KBM-7 (cell line): ENCODE measurements at places on chromosomes 3 and 15.

DNA sequence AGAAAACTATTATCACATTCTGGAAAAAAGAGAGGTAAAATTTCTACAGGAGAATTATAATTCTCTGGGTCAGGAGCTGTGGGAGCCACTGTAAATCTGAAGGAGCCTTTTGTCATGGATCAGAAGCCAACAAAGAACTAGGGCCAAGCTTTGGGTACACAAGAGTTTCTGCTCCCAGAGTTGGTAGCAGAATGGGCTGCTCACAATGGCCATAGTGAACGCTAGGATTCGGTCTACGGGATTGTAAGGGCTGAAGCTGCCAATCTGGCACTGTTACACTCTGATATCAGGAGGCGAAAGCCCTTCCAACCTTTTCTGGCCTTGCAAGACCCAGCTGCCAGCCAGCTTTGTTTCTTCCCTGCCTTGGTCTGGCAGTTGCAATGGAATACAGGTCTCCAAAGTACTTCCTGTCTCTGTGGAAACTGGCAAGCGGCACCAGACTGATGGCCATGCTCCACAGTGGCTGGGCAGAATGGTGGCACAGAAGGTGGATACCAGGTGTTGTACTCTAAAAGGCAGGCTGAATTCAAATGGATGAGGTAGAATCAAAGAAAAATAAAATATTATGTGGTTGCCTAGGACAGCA is 831.7 kb downstream of the CADM2 start:
- DNase-seq: no peak

DNA sequence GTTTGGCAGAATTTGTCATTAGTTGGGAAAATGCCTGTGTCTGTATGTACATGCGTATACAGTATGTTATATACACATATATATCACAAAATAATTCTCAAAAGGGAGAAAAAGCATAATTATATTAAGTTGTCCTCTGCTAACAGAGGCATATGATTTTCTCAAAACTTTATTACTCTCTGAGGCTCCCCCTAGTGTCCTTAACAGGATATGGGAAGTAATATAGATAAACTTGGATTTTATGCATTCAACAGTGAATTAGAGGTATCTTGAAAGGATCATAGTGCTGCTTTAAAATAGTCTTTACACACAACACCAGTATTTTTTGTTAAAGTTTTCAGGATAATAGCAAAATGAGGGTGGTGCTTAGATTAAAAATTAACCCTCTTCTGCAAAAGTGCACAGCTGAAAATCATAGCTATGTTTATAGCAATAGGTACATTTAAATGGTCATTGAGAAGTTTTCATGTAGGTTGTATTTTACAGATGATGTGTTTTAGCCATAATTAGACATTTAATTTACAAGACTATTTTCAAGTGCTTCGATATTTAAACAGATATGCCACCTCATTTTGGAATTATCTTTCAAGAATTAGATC is 454.0 kb upstream of the ROBO2 start:
- DNase-seq: peak; percentile 18

- no peak for DNase-seq
These were observed 1.9 kb downstream of the SPTBN5 start for GRCh38 chr15:41891946-41892345.

DNA sequence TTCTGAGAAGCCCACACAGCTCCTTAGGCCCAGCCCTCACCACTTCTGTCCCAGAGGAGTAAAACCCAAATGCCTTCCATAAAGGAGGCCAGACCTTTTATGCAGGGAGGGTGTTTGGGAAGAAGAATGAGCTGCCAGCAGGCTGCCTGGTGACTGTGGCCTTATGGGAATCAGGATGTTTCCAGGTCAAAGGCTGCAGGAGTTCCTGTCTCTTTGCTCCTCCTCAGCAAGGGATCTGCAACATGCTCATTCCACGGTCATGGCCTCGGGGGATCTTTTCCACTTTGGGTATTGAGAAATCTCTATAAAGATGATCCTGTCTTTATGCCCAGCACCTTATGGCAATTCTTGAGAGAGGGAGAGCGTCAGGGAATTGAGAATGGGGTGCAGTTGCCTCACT is 25.2 kb upstream of the MAGEF1 start:
- no peak for DNase-seq

DNA sequence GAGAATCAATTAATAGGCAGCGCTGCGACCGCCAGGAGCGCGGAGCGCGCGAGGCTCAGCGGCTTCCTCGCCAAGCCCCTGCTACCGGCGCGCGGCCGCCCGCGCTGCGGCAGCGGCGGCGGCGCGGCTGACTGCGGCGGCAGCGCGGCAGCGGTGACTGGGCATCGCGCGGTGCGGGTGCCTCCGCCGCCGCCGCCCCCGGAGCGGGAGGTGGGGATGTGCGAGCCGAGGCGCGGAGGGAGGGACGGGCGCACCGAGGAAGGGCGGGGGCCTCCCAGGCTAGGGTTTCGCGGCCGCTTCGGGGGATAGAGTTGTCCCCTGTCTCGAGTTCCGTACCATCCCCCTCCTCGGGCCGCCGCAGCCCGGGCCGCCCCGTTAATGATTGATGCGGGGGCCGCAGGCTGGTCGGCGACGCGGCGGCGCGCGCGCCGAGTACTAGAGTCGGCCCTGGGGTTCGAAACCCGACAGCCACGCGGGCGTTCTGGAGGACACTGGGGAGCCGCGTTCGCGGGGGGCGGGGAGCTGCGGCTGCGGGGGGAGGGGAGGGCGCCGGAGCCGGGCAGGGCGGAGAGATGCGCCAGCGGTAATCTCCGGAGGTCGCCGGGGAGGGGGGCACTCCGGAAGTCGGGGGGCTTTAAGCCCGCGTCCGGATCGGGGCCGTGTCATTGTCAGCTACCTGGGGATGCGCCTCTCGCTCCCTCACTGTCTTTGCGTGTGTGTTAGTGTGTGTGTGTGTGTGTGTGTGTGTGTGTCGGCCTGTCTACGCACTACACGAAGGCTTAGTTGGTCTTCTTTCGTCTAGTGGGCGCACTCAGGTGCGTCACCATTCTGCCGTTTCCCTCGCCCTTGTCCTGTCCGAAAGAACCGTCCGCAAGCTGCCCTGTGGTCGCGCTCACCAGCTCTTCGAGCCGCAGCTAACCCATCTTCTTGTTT is at the start of gene PAQR9:
TSS of gene PAQR9 (minus strand) at position 159 of the 933 bp plus-strand sequence. CDS start 338 bp downstream, outside the sequence.
- peak; percentile 45 for DNase-seq

DNA sequence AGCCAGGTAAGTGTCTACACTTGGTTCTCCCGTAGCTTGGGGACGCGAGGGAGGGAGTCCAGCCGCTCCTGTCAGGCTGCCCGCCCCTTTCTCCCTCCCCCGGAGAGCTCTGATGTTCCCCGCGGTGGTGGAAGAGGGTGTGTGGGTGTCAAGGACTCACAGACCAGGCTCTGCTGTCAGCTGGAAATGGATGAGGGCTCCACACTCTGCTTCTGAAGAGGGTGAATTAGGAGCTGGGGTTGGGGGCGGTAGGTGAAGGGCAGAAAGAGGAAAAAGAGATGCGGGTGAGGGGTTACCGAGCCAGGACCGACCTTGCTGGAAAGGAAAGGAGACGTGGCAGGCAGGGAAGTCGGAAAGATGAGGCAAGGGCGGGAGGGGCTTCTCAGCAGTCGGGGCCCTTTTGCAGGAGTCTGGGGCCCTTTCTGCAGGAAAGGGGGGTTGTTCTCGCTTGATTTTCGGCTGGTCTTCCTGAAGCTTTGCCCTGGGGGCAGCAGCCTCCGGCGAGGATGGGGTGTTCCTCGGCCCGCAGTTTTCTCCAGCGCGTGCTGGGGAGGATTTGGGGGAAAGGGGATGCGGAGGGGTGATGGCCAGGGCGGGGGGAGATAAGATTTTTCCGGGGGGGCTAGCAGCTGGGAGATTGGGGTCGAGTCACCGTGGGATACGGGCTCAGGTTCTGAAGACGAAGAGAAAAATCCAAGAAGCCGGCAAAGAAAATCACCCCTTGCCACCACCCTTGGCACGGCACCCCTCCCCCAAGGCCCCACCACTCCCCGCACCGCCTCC is 602 bp upstream of the BAHD1 start:
- no peak for DNase-seq

DNA sequence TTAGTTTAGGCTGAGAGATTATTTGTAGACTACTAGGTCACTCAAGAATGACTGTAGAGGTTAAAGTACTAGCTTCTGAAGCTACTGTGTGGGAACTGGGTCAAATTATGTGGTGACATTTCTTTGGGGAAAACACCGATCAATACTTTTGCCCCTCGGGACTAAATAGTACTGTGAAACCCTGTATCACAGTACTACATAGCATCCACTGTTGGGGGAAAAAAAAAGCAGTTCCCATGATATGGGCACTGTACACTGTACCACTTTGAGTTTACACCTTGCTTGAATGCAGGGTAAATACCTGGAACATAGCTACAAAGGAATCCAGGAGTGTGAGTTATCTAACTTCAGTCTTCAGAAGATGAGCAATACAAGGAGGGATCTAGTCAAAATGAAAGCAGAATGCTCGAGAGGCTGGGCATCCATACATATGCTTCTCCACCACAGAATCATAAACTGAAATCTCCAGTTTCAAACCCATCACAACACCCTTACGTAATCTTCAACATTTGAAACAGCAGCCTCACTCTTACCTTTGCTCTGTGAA is 311.4 kb downstream of the UNC13C start:
- DNase-seq: no peak
